AG04450 (cell line): ENCODE measurements at places on chromosomes 7 and 10. TPM values are rescaled to one million over a fixed set of nuclear protein-coding genes. Genes with fewer than 3 reads are reported as not detected.

DNA sequence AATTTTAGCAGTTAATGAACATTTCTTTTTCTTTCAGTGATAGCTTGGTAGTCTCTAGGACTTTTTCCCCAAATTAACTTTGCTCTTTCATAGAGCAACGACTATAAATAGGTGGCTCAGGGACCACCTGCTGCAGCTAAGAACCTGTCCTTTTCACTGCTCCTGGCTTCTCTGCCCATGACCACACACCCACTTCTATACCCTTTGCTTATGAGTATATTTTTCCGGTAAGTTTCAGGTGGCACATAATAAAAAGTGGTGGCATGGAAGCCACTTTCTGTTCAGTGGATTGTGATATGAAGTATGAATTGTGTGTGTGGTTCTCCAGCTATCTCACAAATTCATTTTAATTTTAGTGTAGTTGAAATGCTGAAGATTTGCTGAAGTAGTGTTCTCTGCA is 1.2 kb downstream of the ING3 start:
- no peak for DNase-seq

GRCh38 chr10:111996103-111996502 is 187.5 kb downstream of the GPAM start:
- no peak for DNase-seq

GRCh38 chr10:3486346-3487065 is 298.5 kb downstream of the KLF6 start:
- DNase-seq: no peak

GRCh38 chr7:22787951-22788350 is 34.7 kb downstream of the TOMM7 start:
- no peak for DNase-seq

DNA sequence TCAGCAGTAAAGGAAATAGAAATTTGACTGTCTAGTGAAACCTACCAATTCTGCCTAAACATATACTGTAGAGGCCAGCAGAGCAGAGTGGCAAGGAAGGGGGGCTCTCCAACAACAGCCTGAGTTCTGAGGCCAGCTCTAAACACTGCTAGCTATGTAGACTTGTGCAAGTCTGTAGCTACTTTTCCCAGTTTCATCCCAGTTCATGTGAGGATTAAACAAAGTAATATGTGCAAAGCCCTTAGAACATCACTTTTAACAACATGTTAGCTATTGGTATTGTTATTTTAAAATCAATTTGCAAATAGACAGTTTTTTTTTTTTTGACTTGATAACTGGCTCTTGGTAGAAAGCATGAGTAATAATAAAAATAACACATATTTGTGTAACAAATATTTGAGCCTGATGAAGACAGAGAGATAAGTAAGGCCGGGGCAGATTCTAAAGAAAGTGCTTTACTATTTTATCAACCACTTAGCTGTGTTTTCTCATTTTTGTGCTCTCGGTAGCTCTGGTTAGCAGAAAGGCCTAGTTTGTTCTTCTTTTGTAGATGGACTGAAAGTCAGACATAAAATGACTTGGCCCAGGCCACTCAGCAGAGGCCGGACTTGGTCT is 9.3 kb downstream of the CHST12 start:
- no peak for DNase-seq

- no peak for DNase-seq
Measured at GRCh38 chr10:126387931-126388911, at the start of gene ADAM12. ADAM12 (minus strand) TSS chr10:126388477; CDS start chr10:126388145, 332 bp downstream.

DNA sequence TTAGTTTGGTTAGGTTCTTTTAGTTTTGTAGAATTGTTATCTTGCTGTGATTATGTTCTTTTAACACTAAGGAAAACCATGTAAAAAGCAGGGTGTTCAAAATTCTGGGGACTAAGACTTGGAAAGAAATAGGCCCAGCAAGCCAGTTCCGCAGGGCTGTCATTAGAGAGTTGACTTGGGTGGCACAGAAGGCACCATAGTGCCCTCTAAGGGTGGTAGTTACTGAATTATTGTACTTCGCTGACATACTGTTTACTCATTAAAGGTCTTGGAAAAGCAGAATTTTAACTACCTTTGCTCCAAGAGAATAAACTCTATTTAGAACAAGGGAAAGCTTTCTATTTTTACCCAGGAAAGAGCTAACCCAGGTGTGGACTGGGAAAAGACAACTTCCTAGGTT is 86.5 kb downstream of the OTUD1 start:
- no peak for DNase-seq

DNA sequence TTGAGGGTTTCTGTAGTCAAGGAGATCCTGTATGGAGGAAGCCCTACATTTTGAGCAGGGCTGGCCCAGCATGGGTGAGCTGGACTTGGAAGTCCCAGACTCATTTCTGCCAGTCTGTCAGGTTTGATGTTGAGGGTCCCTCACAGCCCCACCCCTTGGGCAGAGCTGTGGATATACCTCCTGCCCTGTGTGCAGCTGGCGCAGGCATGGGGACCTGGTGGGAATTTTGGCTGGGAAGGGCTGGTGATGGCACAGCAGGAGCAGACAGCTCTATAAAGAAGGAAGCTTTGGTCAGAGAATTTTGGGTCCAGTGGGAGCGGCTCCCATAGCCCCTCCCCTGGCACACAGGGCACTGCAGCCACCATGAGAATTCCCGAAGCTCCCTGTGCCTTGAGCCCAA is 482.6 kb downstream of the RPS24 start:
- DNase-seq: no peak

Gene ACTL6B
- polyA plus RNA-seq: not detected in 2 replicates

DNA sequence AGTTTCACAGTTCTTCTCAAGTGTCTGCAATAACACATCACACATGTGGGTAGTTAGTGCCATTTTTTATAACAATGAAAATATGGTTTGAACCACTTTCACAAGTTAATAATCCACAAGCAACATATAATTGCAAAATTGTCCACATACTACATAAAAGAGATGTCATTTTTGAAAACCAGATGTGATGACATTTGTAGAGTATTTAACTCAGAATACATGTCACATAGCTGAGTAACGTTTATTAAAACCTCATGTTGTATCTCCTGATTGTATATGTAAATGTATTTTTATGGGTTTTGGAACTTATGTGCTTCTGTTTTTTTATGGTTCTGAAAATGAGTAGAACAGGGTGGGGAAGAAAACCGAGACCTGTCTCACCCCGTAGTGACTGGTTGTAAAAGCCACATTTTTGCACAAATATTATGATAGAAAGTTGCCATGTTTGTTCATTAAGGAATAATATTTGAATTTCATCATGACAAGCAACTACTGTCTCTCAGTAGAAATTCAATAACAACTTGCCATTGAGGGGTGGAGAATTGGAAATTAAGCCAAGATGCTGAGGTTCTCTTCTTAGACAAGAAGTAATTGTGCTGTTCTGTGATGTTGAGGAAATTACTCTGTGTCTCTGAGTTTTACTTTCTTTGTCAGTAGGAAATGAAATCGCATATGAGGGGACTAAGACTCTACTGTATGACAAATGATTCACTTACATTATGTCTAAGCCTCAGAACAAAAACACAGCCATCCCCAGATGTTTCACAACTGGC is 29.2 kb upstream of the EGFR start:
- DNase-seq: no peak

DNA sequence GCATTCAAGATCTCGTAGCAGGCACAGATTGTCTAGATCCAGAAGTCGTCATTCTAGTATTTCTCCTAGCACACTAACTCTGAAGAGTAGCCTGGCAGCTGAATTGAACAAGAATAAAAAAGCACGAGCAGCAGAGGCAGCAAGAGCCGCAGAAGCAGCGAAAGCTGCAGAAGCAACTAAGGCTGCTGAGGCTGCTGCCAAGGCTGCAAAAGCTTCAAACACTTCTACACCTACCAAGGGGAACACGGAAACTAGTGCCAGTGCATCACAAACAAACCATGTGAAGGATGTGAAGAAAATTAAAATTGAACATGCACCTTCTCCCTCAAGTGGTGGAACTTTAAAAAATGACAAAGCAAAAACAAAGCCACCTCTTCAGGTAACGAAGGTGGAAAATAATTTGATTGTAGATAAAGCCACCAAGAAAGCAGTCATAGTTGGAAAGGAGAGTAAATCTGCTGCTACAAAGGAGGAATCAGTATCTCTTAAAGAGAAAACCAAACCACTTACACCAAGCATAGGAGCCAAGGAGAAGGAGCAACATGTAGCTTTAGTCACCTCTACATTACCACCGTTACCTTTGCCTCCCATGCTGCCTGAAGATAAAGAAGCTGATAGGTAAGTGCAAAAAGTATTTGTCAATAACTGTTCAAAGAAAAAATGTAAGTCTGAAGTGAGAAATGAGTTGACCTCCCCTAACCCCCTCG is 37.7 kb downstream of the CDK13 start:
- DNase-seq: no peak

DNA sequence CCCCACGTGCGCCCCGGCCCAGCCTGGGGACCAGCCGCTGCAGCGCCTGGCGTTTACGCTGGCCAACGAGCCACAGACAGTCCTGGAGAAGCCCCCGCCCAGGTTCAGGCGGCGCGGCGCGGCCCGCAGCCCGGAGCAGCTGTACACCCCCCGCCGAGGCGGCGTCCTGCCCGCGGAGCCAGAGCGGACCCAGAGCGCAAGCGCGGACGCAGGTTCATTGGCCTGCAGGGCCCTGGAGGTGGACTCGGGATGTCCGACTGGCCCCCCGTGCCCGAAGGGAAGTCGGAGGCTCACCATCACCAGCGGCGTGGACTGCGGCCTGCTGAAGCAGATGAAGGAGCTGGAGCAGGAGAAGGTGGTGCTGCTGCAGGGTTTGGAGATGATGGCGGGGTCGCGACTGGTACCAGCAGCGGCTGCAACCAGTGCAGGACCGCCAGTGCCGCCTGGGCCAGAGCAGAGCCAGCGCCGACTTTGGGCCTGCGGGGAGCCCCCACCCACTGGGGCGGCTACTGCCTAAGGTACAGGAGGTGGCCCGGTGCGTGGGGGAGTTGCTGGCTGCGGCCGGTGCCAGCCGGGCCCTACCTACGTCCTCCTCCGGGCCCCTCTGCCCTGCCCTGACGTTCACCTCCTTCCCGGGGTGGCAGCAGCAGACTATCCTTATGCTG is 72.0 kb upstream of the KCTD7 start:
- no peak for DNase-seq
